ENCODE measurements at places on chromosomes 16 and 17. TPM values are rescaled to one million over a fixed set of nuclear protein-coding genes. Genes with fewer than 3 reads are reported as not detected.

DNA sequence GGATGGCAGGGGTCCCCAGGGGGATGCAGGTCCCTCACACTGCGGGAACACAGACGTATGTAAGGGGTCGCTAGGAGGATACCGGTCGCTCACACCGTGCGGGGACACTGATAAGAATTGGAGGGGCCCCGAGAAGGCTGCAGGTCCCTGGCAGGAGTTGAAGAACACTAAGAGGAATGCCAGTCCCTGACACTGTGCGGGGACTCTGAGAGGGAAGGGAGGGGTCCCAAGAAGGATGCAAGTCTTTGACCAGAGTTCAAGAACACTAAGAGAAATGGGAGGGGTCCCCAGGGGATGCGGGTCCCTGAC is 510 bp downstream of the ERCC4 start:
- DNase-seq: no peak

- no peak for DNase-seq
These were observed 14.8 kb downstream of the EFCAB5 start for GRCh38 chr17:29956225-29956624.

DNA sequence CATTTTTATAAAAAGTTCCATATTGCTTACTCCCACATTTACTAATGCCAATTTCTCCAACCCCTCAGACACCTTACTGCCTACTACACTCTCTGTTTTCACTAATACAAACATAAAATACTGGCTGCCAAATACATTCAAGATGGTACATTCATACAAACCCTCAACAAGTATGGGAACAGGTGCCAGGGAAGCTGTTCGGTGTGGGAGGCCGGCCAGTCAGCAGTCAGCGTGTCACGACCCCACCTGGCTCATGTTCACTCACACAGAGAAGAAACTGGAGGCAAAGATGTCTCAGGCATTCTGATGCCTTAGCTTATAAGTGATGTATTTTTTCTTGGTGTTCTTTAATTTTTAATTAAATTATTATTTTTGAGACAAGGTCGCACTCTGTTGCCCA is 42.4 kb upstream of the TRAP1 start:
- DNase-seq: no peak

The TEX19 gene
- polyA plus RNA-seq: 0.35 TPM

GRCh38 chr16:783404-784161 is 4.6 kb downstream of the RPUSD1 start:
- peak; percentile 43 for DNase-seq

GRCh38 chr16:14003074-14003570 is 68.0 kb upstream of the MRTFB start:
- peak; percentile 74 for DNase-seq

- DNase-seq: no peak
These were observed 56.7 kb upstream of the SIAH1 start for GRCh38 chr16:48441863-48442279.

DNA sequence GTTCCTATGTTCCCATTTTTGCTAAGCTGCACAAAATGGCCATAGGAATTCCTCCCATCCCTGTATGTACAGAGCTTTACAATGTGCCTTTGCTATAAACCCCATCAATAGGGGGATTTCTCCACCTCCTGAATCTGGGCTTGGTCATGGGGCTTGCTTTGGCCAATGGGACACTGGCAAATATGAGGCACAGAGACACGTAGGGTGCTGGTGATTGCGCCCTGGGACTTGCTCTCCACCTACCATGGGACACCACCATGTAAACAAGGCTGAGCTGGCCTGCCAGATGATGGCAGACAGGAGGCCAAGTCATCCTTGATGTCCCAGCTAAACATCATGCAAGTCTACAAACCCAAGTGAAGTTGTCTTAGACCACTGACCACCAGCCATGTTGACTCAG is 15.3 kb upstream of the ALDH3A1 start:
- DNase-seq: no peak

DNA sequence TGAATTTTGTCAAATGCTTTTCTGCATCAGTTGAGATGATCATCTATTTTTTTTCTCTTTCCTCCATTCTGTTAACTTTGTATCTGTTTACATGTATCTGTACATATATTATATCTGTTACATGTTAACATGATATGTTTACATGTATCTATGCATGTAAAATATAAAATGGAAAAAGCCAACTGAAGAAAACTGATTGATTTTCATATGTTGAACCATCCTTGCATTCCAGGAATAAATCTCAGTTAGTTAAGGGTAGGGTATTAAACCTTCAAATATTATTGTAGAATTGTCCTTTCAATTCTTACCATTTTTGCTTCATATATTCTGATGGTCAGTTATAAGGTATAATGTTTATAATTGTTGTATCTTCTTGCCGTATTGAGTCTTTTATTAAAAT is 336.1 kb downstream of the ZFHX3 start:
- no peak for DNase-seq

DNA sequence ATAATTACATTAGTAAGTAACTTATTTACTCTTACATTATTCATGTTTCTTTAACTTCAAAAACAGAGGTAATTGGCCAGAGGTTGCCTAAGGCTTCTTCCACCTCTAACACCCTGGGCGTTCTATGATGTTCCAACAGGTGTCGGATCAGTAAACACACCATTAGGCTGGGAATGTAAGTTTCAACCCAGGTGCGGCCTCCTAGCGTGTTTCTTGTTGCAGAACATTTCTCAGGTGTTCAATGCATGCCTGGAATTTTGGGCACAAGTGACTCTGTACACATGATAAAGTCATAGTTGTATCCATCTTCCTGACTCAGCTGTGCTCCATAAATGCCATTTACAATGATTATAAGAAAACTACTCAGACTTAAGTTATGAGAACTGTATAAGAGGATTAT is 1.0 kb downstream of the KRTAP2-2 start:
- no peak for DNase-seq

GRCh38 chr17:73255671-73256181 is 6.0 kb downstream of the CPSF4L start:
- DNase-seq: peak; percentile 72

DNA sequence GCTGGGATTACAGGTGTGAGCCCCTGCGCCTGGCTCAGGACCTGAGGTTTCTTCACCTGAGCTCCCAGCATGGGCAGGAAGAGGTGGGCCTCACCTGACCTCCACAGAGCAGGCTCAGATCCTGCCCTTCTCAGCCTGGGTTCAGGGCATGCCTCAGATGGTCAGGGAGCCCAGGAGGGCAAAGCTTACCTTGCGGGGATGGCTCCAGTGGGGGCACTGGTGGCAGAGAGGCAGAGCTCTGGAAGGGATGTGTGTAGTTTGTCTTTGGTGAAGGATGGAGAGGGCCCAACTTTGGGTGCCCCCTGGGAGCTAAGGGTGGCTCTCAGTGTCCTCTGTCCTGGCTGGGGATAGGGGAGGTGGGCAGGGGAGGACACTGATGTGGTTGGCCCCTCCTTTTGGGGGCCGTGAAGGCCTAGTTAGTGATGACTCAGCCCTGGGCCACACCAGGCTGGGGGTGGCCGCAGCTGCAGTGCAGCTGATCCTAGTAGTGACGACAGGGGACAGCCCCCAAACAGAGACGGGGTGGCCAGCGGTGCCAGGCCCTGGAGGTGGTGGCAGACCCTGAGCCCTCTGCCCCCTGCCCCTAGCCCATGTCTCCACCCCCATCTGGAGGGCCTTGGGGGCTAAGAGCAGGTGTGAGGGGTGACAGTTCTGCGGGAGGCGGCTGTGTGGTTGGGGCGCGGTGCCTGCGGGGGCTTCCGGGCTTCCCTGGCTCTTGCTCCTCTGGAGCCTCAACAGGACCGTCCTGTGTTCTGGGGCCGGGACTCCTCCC is 5.8 kb downstream of the NHERF2 start:
- no peak for DNase-seq

DNA sequence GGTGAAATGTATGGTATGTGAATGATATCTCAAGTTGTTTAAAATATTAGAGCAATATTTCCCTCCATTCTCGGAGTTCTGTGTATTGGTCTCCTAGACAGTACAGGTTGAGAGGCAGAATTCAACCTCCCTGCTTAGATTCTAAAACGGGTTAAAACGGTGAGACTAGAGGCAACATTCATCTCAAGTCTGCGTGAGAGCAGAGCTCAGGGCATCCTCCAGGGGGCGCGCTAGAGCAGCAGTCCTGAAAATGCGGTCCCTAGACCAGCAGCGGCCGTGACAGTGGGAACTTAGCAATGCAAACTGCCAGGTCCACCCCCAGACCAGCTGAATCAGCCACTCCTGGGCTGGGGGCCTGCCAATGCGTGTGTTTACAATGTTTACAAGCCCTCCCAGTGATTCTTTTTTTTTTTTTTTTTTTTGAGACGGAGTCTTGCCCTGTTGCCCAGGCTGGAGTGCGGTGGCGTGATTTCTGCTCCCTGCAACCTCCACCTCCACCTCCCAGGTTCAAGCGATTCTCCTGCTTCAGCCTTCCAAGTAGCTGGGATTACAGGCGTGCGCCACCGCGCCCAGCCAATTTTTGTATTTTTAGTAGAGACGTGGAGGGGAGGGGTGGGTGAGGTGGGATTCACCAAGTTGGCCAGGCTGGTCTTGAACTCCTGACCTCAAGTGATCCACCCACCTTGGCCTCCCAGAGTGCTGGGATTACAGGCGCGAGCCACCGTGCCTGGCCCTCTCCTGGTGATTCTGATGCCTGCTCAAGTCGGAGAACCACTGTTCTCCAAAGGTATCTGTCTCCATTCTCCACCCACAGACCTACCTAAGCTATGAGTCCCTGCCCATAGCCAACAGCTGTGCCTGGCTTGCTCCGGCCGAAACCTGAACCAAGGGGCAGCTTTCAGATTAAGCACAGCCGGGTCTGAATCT is 24.2 kb downstream of the KLHL36 start:
- DNase-seq: peak; percentile 77

- no peak for DNase-seq
These were observed 17.0 kb downstream of the FOXN1 start for GRCh38 chr17:28523186-28523585.

DNA sequence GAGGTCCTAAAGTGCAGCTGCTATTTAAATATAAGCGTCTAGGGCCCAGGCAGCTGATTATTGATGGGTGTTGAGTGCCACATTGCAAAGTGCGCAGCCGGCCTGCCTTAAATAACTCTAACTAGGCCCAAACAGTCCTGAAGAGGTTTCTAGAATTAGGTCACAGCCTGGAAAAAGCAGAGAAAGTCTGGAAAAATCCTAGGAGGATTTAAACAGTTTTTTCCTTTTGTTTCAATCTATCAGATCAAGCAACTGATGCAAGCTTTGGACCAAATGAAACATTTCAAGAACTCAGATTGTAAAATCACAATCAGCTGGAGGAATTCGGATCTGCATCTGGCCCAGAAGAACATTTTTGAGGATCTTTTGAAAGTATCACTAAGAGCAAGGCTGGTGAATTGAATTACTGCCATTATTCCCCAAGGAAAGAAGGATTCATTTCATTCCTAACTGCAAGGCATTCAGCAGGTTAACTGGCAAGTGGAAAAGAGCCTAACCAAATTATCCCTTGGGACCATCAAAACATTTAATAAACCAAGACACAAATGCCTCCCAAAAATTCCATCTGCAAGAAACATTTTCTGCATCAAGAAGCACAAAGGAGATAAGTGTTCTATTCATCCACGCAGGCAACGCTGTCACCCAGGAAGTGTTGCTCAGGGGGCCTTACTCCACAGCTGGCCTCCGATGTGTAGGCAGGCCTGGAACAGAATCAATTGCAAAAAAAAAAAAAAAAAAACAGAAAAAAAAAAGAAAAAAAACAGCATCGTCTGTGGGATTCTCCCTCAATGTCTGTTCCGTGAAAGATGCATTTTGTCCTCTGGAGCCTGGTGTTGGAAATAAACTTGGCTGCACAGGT is 46.1 kb downstream of the IRX3 start:
- no peak for DNase-seq

DNA sequence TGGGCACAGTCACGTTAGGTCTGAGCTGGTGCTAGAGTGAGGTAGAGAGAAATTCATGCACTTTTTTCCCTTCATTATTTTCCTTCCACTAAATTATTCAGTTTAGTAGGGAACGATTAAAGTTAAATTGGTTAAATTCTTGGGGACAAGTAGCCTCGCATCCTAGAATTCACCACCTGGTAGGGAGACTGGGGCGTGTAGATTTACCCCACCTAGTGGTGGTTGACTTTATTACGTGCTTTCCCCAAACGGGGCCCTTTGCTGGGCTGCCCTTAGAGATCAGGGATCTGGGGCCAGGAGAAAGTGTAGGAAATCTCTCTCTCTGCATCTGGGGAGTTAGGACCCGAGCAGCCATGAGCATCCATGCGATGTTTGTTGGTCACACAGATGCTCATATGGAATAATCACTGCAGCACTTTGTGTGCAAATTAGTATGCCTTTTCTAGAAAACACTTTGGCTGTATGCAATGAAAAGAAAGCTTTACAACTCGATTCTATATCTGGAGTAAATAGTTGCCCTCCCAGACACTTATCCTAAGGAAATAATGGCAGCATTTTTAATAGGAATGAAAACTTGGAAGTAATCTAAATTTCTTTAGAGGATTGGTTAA is 107.0 kb downstream of the PLCG2 start:
- no peak for DNase-seq

The PRAC2 gene
- polyA plus RNA-seq: not detected

The TRIM25 gene
- 9.2 TPM for polyA plus RNA-seq

The AFMID gene
- polyA plus RNA-seq: 9.3 TPM

- DNase-seq: peak; percentile 57
These were observed 6.7 kb downstream of the MNT start for GRCh38 chr17:2393954-2394749.

- peak; percentile 37 for DNase-seq
These were observed 29.7 kb downstream of the CUEDC1 start for GRCh38 chr17:57925361-57925990.

DNA sequence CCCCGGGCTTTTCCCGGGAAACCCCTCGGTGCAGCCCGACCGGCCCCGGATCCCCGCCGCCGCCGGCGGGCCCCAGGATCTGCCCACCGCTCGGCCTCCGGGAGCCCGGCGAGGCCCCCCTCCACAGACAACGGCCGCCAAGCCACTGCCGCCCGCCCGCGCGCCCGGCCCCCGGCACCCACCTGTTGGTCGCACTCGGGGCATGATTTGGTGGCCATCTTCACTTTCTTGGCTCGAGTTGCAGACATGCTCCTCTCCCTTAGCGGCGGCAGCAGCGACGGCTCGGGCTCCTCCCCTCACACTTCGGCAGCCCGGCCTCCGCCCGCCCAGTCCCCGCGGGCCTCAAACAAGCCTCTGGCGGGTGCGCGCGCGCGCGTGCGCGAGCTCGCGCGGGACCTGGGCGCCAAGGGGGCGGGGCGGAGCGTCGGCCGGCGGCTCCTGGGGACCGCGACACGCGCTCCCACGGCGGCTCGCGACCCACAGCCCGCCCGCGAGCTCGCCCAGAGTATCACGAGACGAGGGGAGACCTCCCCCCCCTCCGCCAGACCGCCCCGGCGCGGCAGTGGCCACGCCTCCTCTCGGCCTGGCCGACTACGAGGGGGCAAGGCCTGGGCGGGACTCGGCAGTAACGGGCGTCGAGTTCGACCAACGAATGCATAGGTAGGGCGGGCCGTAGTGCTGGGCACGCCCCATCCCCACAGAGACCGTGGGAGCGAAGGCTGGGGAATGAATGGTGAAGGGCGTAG is at the start of gene C16orf87:
TSS of gene C16orf87 (minus strand) at position 279 of the 746 bp plus-strand sequence. CDS start at position 248, 31 bp downstream.
- peak; percentile 97 for DNase-seq
